ENCODE measurements at places on chromosomes 1 and 21.

- DNase-seq: no peak
Measured at GRCh38 chr21:33296156-33296555, 28.6 kb upstream of the IFNAR1 start.

GRCh38 chr1:57258557-57259325 lies 165.1 kb downstream of the DAB1 start:
- DNase-seq: no peak

- DNase-seq: no peak
Measured at GRCh38 chr1:226902601-226903000, 32.2 kb downstream of the PSEN2 start.

GRCh38 chr1:15848143-15848928 lies 829 bp downstream of the SPEN start:
- peak; percentile 62 for DNase-seq

GRCh38 chr1:238329671-238330070 lies 438.9 kb upstream of the ZP4 start:
- DNase-seq: no peak

DNA sequence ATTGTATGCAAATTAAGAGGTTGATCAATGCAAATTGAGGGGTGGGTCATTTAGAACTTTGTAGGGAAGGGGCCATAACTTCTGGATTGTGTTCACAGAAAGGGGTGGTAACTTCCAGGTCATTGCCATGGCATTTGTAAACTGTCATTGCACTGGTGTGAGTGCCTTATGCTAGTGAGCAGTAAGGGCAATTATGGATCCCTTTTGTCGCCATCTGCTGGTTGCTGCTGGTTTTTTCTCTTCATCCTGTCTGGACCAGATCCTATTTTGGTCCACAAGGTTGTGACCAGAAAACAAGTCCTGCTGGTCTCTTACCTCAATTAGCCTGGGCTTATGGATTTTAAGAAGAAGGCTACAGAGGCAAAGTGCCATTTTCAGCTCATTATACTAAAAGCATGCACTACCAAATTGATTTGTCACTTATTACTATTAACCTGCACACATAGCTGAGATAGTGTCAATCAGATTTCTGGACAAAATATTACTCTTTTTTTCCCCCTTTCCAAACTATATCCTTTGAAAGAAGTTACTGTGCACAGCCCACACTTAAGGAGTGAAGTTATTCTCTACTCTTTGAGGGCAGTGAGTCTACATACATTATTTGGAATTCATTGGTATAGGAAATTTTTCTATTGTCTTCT lies 196.2 kb downstream of the ZC3H11B start:
- peak; percentile 24 for DNase-seq

- DNase-seq: no peak
Measured at GRCh38 chr1:51569284-51570062, 47.4 kb upstream of the OSBPL9 start.
